ENCODE measurements at places on chromosomes 2 and 18.
A peak's percentile ranks its signal among the peaks of the same experiment; 100 is the strongest.

DNA sequence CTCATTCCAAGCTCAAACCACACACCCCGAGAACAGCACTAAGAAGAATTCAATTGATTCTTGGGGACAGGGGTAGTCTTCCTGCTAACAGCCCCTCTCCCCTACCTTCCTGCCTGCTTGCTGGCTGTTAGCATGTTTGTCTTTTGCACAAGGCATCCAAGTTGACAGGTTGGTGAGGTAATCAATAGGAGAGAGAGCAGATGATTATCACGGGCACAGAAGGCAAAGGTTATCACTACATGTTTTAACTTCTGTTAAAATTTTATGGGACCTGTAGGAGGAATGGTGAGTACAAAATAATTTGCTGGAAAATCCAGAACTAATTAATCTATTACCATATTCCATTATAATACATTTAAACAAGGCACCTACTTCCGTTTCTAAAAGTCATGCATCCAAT lies 442.1 kb upstream of the TCF4 start:
- no peak for DNase-seq

- DNase-seq: no peak
Observed at GRCh38 chr18:41604964-41605363, 350.1 kb upstream of the PIK3C3 start.

DNA sequence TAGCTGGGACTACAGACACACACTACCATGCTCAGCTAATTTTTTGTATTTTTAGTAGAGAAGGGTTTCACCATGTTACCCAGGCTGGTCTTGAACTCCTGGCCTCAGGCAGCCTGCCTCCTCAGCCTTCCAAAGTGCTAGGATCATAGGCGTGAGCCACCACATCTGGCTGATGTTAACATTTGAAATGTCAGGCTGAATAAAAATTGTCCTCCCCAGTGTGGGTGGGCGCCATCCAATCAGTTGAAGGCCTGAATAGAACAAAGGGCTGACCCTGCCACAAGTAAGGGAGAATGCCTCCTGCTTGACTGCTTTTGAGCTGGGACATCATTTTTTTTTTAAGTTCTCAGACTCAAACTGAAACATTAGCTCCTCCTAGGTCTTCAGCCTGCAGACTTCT lies 21.0 kb upstream of the RHOB start:
- no peak for DNase-seq

- no peak for DNase-seq
Observed at GRCh38 chr2:197706839-197707207, 1.7 kb downstream of the MARS2 start.

DNA sequence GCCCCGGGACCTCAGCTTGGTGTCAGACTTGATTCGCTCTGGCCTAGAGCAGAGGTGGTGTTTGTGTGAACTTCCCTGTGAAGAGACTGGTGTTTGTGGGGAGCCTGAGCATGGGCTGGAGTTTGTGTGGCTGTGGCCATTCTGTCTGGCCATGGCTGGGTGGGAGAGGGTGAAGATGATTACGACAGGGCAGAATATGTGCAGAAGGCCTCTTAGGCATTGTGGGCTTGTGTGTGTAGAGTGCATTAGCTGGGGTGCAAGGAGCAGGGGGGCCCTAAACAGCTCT lies 10.5 kb downstream of the OBSL1 start:
- DNase-seq: no peak

DNA sequence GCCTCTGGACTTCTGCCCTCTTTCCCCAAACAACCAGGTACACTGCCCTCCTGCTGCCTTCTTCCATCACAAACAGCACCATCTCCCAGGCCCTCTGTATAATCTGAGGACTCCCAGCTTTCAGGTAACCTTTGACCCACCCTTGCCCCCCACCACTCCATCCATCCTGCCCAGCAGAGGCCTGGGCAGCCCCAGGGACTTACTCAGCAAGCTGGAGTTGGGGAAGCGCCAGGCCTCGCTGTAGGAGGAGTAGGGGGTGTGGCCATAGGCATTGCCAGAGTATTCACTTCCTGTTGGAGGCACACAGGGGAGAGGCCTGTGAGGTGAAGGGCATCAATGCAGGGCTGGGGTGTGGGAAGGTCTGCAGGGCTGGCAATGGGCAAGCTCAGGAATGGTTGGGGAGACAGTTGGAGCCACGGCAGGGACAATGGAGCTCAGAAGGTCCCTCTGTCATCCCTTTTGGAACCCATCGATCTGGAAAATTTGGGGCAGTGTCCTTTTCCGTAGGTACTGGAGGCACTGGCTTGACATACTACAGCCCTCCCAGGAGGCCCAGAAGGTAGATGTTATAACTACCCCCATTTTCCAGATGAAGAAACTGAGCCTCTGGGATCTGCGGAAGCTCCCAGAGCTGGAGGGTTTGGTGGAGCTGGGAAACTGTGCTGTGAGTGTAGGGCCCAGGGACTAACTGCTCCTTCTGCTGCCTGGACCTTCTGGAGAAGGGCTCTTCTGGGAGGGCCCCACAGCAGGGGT lies 46.3 kb downstream of the PSD4 start:
- no peak for DNase-seq

DNA sequence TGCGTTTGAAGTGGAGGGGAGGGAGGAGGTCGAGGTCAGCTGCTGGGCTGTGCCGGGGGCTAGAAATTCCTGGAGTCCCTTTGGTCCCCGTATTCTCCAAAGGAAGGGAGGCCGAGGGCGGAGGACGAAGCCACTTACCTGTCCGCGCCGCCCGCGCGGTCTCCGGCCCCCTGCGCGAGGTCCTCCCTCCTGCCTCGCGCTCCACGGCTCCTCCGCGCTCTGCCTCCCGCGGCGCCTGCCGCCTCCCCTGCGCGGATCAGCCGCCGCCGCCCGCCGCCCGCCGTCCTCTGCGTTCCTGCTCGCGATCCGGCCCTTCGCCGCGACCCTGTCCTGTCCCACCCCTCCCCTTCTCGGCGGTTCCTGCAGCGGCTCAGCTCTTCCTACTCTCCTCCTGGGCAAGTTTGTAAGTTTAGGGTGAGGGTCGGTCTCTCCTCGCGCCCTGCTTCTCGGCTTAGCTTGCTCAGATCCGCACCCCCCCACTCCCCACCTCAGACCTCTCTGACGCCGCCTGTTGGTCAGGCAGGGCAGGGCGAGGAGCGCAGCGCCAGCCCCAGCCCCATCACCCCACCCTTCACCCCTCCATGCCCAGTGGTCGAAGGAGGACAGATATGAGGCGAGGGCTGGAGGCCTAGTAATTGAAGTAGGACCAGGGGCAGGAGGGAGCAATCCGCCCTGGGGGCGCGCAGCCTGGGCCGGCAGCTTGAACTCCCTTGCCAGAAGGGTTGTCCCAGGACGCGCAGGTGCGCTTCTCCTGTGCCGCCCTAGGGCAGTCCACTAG lies 9.7 kb upstream of the SKOR2 start:
- no peak for DNase-seq

DNA sequence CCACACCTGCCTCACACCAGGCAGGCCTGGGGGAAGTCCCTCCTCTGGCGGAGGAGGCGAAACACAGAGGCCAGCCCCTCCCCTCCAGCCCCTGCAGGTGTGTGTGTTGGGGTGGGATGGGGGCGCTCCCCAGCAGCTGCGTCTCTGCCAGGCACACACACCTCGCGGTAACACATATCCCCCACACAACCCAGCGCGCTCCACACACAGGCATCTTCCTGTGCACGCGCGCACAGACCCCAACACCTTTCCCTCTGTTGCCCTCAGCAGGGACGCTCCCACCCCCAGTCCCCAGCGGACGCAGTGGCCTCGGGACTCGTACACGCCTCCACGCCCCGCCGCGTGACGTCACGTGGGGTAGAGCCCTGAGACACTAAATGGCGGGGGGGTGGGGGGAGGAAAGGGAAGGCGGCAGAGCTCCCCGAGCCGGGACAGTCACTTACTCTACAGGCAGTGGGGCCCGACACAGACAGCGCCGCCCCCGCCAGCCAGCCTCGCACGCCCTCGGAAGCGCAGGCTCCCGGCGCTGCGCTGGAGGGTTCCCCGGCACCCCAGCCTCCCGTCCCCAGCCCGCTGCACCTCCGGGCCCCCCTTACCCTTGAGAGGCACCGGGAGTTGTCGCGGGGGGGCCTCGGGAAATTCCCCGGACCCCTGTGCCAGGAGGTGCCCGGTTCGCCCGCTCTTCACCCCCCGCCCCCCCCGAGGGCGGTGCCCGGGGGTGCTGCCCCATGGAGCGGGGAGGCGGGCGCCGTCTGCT lies at the start of gene WNT10A:
WNT10A (plus strand) TSS at position 751 of the 757 bp plus-strand sequence. CDS start 144 bp downstream, outside the sequence.
- peak; percentile 82 for DNase-seq

GRCh38 chr18:42229211-42230210 lies 274.5 kb downstream of the PIK3C3 start:
- DNase-seq: no peak

GRCh38 chr18:69885841-69886531 lies 61.7 kb downstream of the CD226 start:
- no peak for DNase-seq

DNA sequence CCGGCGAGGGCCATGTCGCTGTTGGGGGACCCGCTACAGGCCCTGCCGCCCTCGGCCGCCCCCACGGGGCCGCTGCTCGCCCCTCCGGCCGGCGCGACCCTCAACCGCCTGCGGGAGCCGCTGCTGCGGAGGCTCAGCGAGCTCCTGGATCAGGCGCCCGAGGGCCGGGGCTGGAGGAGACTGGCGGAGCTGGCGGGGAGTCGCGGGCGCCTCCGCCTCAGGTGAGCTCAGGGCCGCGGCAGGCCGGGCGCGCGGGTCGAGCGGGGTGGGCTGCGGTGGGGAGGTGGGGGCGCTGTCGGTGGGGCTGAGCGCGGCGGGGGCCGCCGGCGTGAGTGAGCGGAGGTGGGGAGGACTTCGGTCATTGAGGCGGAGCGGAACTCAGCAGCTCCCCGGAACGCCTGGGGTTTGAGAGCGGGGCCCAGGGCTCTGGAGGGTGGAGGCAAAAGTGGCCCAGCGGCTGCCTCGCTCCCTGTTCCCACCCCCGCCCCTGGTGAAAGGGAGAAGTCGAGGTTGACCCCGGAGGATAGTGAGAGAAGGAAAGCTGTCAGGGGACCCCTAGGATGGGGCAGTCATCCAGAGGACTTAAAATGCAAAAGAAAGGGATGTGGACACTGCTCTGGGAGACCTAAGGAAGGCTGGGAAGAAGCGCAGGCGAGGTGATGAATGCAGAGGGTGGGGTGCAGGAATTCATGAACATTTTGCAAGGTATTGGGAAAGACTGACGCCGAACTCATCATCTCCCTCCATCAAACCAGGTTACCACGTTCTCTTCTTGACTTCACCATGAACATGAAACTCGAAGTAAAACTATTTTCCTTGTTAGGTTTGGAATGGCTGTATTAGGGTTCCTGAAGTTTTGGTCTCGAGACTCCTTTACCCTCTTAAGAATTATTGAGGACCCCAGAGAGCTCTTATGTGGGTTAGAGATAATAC lies 633 bp downstream of the MALT1 start:
- DNase-seq: no peak

- DNase-seq: no peak
Observed at GRCh38 chr2:15243762-15244161, 317.4 kb downstream of the NBAS start.

- no peak for DNase-seq
Observed at GRCh38 chr18:34592961-34593382, 117.1 kb upstream of the DTNA start.

GRCh38 chr2:188720811-188721605 lies 253.2 kb upstream of the COL3A1 start:
- DNase-seq: no peak

GRCh38 chr2:88350331-88351248 lies 101.9 kb downstream of the FOXI3 start:
- DNase-seq: peak; percentile 28

GRCh38 chr2:146321175-146321574 lies 1523.7 kb upstream of the ACVR2A start:
- DNase-seq: no peak

DNA sequence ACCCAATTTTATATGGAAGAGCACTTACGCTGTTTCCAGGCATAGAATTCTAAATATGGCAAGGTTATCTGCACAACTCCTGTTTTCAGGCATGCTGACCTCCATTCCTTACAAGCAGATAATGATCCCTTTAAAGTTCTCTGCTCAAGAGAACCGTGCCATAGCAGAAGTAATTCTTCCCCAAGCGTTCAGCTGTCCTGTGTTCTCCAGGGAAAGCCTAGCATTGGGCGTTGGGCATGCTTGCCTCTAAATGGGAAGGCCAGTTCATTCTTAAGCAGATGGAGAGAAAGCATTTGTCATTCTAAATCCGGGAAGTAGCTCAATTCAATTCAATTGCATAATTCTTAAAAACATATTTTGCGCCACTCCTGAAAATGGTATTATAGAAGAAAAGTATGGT lies 55.7 kb upstream of the EML4 start:
- DNase-seq: no peak

DNA sequence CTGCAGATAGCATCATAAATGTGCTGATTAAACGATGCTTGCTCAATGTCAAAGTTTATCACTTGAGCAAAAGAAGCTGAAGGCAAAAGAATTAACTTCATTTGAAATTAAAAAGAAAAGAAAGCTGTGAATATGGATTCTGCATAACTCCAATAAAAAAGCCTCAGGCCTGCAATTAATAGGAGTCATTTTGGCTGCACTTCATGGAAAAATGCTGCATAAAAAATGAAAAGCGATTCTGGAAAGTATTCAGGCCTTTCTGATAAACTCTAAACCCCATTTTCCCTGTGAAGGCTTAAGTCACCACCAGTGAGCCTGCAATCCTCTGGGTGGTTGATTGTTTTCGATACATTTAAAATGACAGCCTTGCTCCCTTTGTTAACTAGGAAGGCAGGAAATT lies 1793.4 kb downstream of the SUCLG1 start:
- DNase-seq: no peak

DNA sequence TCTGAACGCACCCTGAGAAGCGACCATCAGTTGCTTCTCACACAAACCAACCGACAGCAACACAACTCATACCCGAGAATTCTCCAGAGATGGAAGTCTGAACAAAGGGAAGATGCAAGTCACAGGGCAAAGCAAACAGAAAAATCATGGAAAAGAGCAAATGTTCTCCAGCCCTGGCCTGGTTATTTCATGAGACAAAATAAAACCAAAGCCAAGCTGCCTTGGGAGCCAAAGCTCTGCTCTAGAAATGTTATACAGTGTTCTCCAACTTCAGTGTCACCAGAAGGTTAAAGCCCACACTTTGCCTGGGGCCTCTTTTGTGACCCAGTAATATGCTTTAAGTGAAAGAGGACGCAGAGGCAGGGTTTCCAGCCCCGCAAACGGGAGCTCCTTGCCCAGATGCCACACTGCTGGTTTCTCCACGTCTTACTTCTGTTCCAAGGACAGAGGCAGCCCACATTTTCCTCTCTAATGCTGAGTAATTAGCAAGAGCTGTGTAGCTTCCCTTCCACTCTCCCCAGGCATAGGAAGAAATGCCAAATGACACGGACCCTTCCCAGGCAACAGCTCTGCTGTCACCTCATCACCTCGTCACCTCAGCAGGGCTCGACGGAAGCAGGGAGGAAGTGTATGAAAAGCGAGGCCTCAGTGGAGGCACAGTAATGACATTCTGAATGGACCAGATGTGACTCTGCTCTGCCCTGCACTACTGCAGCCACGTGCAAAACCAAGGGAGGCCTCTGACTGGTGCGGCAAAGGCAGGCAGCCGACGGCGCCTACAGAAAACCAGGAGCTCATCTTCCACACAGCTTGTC lies 64.7 kb downstream of the FBXO15 start:
- DNase-seq: no peak

- no peak for DNase-seq
Observed at GRCh38 chr2:128973566-128973965, 654.9 kb upstream of the HS6ST1 start.

Data from hematopoietic multipotent progenitor cell (in vitro differentiated cells).